Islet precursor cell (in vitro differentiated cells): ENCODE measurements at places on chromosomes 13 and 19.

- DNase-seq: no peak
Observed at GRCh38 chr13:113493315-113493951, 2.9 kb upstream of the DCUN1D2 start.

GRCh38 chr13:73129023-73129422 lies 70.2 kb downstream of the KLF5 start:
- no peak for DNase-seq

DNA sequence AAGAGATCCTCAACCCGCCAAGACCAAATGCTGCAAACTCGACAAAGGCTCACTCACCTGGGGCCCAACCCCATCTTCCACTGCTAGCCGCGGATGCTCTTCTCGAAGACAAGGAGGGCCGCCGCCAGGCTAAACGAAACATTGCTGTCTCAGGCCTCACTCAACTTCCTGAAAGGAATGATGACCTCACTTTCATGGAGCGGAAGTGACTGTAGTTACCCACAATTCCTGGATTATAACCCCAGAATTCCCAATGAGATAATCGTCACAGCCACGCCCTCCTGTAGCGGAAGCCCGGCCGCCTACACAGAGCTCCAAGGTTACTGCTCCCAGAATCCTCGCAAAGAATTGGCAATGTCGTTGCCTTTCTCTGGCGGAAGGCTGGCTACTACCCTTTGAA lies 10.5 kb upstream of the ZNF112 start:
- DNase-seq: no peak

GRCh38 chr13:59337070-59337469 lies 826.7 kb downstream of the DIAPH3 start:
- no peak for DNase-seq
